NB4 (cell line): ENCODE measurements at places on chromosomes 2 and 18.

DNA sequence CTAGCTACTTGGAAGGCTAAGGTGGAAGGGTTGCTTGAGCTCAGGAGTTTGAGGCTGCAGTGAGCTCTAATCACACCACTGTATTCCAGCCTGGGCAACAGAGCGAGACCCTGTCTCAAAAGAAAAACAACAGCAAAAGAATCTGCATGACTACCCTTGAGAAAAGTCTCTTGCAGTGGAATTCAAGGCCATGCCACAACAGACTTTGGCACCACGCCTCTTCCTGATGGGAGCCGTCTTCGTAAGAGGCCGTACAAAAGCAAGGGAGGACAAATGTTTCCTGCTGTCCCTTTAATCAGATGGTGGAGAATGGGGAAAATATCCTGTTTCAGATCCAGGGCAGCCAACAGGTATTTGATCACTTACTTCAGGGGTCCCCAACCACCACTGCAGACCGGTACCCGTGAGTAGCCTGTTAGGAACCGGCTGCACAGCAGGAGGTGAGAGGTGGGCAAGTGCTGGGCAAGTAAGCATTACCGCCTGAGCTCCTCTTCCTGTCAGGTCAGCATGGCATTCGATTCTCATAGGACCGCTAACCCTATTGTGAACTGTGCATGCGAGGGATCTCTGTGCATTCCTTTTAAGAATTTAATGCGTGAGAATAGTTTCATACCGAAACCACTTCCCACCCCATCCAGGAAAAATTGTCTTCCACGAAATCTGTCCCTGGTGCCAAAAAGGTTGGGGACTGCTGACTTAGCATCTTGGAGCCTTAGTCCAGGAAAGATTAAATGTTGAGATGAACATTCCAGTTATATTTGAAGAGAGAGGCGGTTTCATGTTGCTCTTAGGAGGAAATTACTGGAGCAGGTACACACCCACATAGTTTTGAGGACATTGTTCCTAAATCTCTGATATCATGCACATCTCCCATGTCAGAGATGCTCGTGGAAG is 94.4 kb upstream of the XPO1 start:
- no peak for DNase-seq

- no peak for DNase-seq
Observed at GRCh38 chr2:28635191-28635611, 116.4 kb upstream of the PPP1CB start.

DNA sequence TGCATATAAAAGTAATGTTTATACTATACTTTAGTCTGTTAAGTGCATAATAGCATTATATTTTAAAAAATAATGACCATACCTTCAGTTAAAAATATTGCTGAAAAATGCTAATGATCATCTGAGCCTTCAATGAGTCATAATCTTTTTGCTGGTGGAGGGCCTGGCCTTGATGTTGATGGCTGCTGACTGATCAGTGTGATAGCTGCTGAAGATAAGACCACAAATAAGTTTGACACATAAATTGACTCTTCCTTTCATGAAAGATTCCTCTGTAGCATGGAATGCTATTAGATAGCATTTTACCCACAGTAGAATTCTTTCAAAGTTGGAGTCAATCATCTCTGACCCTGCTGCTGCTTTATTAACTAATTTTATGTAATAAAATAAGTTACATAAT is 128.4 kb upstream of the CCDC85A start:
- DNase-seq: no peak

DNA sequence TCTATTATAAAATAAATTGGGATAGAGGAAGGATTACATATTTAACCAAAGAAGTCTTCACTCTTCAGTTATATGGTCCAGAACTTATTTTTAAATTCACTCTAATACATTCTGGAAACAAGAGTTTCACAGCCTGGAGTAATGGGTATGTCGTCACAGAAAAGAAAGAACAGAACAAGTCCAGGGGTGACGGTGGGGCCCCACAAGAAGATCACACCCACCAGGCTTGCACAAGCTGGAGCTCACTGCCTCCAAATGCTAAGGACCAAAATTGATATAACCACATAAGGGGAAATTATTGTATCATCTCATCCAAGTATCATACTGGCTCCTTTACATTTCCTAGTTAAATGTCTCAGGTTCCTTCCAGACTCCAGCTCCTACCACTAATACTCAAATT is 11.3 kb downstream of the LRPPRC start:
- peak; percentile 56 for DNase-seq

DNA sequence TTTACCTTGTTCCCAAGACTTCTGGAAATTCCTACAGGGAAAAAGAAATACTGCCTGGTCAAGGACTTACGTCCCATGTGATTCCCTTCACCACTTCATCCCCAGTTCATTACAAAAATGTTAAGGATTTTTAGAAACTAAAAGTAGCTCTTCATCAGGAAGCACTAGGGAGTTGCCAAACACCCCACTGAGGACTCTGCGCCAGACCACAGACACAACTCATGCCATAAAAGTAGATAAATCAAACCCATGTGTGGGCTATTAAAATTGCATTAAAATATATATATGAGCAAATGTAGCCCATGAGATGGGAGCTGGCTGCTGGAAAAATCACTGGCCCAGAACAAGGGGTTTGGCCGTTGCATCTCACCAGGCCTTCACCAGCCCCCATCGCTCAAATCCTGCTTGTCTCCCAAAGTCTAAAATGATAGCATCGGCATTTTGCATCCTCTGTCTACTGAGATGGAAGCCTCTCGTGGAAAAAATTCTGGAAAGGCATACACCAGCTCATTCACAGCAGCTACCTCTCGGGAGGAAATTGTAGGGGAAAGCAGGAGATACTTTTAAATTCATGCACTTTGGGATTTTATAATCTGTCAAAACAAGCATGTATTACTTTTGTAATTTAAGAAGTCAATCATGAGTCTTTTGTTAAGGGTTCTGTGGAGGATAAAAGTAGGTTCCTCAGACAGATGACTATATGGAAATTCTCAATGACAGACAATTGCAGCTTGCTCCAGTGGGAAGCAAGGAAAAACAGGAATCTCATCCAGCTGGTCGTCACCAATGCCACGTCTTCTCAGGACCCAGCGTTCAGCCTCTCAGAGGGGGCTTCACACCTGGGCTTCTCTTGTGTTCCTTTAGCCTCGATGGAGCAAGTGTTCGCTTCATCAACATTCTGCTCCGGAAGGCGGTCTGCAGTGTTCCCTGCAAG is 113.9 kb downstream of the MREG start:
- DNase-seq: no peak

DNA sequence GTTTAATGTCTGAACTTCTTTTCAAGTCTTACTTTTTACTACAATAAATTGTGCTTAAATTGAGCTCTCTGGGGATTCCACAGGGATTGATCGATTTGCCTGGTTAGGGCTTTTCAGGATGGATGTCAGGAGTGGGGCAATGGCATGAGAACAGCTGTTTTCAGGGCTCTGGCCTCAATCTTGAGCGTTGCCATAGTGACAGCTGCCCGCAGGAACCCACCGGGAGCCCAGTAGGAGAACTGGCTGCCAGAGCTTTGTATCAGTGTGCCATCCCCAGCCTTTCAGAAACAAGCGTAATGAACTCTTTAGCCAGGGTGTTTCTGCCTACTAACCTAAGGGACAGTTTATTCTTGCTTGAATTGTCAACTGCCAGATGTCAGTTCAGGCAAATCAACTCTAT is 93.5 kb downstream of the GALNT3 start:
- no peak for DNase-seq

GRCh38 chr2:117888897-117889296 is 74.4 kb downstream of the DDX18 start:
- DNase-seq: no peak

GRCh38 chr18:24420551-24420950 is 5.9 kb upstream of the IMPACT start:
- no peak for DNase-seq

DNA sequence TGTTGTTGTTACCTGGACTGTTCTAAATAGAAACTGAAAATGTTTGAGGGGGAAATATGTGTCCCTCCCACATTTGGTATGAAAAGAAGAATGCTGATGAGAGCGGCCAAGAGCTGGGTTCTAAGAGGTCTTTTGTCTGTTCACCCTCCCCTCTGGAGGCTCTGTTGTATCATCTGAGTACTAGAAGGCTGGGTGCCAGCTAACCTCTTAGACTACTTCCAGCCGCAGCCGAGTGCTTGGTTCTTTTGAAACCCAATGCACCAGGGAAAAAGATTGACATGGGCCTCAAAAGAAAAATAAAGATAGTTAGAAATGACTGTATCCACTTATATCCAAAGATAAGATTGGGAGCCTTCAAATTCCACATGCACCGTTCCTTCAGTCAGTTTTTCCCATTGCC is 255.9 kb downstream of the TXNL1 start:
- DNase-seq: no peak

DNA sequence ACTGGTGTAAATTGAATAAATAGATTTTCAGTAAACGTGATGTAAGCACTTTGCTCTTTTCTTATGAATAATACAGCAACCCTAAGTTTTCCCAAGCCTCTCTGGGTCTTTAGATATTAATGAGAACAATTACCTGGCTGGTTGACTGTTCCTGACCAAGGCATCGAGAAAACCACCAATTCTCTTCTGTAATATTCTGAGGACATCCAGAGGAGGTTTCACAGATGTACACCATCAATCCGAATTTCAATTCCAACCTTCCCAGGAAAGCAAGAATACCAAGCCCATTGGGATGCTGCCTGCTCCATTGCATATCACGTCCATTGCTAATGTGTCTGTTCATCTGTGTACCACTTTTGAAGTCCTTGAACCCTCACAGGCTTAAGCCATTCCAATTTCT is 571.8 kb downstream of the NUP35 start:
- DNase-seq: no peak

DNA sequence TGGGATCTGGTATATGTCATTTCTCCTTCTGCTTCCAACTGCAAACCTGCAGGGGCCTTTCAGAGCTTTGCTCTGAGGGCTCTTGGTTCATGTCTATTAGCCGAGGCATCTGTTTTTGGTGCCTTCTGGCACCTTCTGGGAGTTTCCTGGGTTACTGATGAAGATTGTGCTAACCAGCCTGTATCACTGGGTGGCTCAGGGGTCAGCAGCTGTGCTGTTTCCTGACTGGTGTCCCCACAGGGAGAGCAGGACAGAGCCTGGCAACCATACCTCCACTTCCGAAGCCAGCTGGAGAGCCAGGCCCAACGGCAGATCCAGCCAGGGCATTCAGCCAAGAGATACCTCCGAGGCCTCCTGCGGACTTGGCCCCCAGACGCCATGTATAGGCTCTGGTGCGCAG is 17.5 kb downstream of the KIAA2012 start:
- no peak for DNase-seq

DNA sequence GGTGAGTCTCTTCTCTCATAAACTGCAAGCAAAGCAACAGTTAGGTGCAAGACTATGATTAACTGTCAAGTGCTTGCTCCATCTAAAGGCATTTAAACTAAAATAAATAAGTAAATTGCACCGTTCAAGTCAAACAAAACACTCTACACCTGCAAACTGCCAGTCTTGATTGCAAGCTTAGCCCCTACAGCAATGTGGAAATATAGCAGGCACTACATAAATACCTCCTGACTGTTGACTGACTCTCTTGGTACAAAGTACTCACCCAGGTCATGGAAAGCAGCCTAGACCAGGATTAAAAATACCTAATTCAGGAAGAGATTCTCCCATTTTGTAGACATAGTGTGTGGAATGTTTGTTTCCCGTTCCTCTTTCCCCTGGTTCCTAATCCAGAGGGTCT is 176.6 kb upstream of the KLHL29 start:
- no peak for DNase-seq

GRCh38 chr2:44392338-44392943 is 30.7 kb downstream of the CAMKMT start:
- DNase-seq: peak; percentile 55

- DNase-seq: peak; percentile 92
Observed at GRCh38 chr2:39492095-39492590, 55.1 kb upstream of the MAP4K3 start.

- DNase-seq: peak; percentile 45
Observed at GRCh38 chr2:23803965-23804542, 122.9 kb downstream of the ATAD2B start.
